ENCODE measurements at places on chromosomes 7 and 10.

- no peak for DNase-seq
These were observed 226.4 kb downstream of the TWIST1 start for GRCh38 chr7:18890885-18891621.

GRCh38 chr10:78596556-78596955 lies 472.2 kb upstream of the ZMIZ1 start:
- DNase-seq = no peak

GRCh38 chr10:97444212-97444611 lies 1.6 kb downstream of the EXOSC1 start:
- no peak for DNase-seq

DNA sequence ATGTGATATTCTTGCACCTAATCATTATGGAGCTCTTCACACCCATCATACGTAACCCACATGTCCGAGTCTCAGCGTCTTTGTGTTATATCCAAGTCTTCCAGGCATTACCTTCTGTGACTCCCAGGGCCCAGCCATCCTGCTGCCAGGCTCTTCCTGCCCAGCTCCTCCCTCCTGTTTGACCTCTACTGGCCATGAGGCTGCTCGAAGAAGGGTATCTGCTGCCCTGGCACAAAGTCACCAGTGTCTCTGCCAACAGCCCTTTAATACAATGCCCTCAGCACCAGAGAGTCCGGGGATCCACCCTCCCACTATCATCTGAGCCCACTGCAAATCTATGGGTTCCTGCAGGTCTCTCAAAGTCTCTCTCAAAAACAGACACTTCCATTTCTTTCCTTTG lies 65.3 kb upstream of the WAC start:
- no peak for DNase-seq

DNA sequence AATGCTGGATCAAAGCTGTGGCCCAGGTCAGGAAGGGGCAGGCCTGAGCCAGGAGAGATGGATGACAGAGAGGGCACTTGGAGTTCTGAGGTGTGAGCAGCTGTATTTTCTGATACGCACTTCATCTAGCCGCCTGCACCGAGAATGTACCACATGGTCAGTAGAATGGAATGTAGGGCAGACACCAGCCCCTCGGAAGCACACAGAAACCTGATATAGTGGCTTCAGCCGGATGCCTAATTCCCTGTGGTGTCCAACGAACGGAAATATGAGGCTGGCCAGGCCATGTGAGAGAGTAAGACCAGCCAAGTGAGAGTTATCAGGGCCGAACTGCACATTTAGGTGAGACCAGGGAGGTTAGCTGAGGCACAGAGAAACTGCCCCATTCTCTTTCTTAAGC lies 46.7 kb upstream of the PLCE1 start:
- no peak for DNase-seq

- DNase-seq = no peak
These were observed 108.5 kb downstream of the CFTR start for GRCh38 chr7:117588352-117588794.

DNA sequence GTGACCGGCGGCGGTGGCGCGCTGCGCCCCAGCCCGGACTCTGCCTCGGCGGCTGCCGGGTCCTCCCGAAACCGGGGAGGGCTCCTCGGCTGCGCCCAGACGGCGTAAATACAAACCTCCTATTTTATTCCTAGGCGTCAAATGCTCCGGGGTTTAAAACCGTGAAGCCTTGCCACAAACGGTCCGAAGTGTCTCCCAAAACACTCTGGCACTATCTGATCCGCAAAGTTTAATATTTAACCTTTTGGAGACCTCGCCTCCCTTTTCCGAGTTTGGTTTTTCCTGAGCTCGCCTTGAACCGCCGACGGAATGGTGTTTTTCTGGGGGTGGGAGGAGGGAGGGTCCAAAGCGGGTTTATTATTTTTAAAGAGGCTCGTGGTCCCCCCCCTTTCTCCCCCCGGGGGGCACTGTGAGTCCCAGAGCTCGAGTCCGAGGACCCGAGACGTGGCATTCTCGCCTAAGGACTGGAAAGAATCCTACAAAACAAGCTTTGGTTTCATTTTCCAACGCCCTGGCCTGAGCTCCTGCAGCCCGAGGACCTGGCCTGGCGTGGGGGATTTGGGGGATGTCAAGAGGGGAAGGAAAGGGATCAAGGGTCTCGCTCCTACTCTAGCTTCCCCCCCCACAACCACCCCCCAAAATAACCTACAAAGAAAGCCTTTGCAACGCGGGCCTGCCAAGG lies 1.8 kb downstream of the TNRC18 start:
- DNase-seq = no peak

- no peak for DNase-seq
These were observed 177.6 kb downstream of the GALNT11 start for GRCh38 chr7:152203095-152203494.

GRCh38 chr7:11171569-11172192 lies 198.0 kb downstream of the PHF14 start:
- no peak for DNase-seq

DNA sequence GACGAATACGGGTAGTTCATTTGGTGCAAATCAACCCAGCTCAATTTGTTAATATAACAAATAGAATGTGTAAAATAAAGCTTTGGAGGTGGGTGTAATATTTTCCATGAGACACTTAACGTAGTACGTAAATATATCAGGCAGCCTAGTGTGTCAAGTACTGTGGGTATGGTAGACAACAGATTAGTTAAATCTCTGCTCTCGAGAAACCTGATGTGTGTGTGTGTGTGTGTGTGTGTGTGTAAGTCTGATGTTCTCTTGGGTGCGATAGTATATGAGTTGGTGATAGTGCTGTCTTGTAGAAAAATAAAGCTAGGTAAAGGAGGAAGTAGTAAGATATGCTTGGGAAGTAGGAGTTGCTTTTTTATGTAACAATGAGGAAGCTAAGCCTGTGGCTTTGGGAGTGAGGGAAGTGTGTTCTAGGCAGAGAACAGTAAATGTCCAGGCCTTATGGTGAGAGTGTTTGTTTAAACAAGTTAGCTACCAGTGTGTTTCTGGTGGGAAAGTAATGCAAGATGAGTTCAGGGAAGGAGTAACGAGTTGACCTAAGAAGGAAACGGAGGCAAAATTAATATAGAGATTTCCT lies 26.1 kb downstream of the WAC start:
- no peak for DNase-seq

DNA sequence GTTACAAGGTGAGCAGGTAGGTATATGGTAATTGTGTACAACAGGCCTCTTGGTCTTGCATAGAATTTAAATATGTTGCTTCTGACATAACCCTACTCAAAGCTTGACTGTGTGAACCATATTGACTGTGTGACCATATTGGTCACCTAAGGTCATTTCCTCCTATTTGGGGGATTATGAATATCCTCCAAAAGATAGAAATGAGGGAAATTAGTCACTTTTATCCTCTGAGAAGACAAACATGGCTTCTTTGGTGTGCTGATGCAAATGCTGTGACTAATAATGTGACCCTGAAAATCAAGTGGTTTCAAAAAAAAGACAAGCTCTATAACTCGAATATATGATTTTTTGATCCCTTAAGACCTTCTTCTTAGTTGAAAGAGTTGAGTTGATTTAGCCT lies 27.9 kb downstream of the IFIT5 start:
- DNase-seq = no peak

GRCh38 chr7:77702513-77702912 lies 6.3 kb downstream of the RSBN1L start:
- no peak for DNase-seq

- peak; percentile 26 for DNase-seq
These were observed 19.4 kb downstream of the C1GALT1 start for GRCh38 chr7:7201578-7202374.

- no peak for DNase-seq
These were observed 4.3 kb downstream of the COPS6 start for GRCh38 chr7:100093054-100093453.

GRCh38 chr7:29315122-29315891 lies 120.7 kb downstream of the CHN2 start:
- no peak for DNase-seq

GRCh38 chr7:21281193-21281592 lies 146.7 kb upstream of the SP4 start:
- no peak for DNase-seq

- DNase-seq = no peak
These were observed 6.8 kb downstream of the TBC1D12 start for GRCh38 chr10:94409021-94409657.

DNA sequence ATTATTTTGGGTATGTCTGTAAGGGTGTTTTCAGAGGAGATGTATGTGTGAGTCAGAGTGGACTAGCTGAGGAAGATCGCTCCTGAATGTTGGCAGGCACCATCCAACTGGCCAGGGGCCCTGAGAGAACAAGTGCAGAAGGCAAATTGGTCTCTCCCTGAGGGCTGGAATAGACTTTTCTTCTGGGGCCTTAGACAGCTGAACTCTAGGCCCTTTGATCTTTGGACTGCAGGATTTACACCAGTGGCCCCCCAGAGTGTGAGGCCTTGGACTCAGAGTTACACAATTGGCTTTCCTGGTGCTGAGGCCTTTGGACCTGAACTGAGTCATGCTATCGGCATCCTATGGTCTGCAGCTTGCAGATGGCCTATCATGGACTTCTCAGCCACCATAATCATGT lies 217.2 kb downstream of the REEP3 start:
- no peak for DNase-seq

DNA sequence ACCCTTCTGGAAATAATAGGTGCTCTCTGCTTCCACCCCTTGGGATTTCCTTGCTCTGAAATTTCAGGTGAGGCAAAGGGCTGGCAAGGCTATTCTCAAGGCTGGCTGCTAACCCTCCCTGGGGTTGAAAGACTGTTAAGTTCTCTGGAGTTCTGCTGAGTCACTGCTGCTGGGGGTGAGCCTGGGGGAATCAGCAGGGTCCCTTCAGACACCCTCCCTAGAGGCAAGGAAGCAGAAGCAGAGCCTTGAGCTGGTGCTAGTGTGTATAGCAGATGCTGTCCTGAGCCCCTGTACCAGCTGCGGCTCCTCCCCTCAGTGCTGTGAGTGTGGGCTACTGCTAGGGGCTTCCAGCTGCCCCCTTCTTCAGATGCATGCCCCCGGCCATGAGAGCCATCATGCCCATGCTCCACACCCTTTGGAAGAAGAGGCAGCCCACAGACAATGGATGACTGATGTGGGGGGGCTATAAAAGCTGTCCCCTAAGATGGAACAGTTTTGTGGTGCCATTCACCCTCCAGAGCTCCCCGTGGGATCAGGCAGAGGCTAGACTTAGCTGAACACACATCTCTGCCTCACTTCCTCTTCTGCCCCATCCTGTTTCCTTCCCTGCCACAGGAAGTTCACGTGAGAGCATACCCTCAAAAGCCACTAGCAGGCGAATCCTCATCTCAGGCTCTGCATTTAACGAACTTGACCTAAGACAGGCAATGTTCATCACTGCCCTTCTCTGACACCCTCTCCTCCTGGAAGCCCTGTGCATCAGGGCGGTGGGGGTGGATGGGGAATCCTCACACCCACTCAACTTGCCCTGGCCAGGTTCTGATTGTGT lies 91.8 kb downstream of the SH3PXD2A start:
- no peak for DNase-seq

- no peak for DNase-seq
These were observed 12.2 kb upstream of the GTPBP10 start for GRCh38 chr7:90334193-90334843.

DNA sequence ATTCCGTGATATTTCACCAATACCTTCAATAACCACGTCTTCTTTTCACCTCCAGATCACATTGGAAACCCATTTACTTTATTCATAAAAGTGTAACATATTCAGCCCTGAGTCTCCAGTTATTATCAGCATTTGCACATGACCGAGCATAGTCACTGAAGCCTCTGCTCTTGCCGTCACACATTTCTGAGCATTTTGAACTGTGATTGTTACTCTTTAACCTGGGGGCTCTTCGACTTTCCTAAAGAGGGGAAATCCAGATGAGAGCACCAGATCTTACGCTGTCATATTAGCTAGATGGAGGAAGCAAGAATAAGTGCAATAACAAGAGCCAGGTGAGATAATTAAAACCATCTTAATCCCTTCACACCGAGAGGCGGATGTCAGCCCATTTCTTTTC lies 260.0 kb upstream of the NRP1 start:
- DNase-seq = no peak

- no peak for DNase-seq
These were observed 481.1 kb downstream of the SEMA3D start for GRCh38 chr7:84705706-84706105.

DNA sequence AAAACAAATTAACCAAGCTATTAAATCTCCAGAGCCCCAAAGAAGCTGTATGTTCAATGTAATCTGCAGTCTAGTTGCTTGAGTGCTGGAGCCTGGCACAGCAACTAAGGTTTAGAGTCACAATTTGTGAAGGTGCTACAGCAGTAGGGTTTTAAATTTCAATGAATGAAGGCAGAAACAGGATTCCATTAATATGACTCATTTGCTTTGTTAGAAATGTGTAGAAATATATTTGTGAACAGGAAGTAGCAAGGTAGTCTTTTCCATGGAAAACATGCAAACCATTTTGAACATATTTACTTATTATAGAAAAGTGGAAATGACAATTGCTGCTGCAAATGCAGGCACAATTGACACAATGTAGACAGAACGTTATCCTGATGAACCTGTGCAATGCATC lies 149.0 kb upstream of the STEAP4 start:
- no peak for DNase-seq

- DNase-seq = no peak
These were observed 81.9 kb upstream of the ZNF800 start for GRCh38 chr7:127474457-127474856.

GRCh38 chr10:131944976-131945695 lies 36.6 kb downstream of the BNIP3 start:
- no peak for DNase-seq

GRCh38 chr10:123554656-123555055 lies 111.5 kb upstream of the GPR26 start:
- no peak for DNase-seq

DNA sequence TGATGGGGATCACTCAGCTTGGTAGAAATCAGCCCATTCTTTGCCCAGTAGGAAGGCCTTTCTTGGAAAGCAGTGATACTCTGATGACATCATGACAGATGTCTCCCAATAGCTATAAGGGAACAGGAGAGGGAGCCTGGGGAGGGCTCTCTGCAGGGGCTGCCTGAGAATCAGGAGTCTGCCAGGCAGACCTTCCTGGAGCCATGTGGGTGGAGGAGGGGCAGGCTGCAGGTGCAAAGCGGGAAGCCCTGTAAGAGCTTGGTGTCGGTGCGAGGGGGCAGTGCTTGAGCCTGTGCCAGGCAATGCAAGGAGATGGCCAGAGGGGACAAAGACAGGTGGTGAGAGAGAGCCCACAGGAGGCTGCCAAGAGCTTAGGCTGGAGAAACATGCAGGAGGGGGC lies 5.0 kb upstream of the TNS3 start:
- DNase-seq = no peak

- DNase-seq = no peak
These were observed 35.4 kb upstream of the GPAM start for GRCh38 chr10:112218960-112219359.
